ENCODE measurements at places on chromosomes 12 and 14.

DNA sequence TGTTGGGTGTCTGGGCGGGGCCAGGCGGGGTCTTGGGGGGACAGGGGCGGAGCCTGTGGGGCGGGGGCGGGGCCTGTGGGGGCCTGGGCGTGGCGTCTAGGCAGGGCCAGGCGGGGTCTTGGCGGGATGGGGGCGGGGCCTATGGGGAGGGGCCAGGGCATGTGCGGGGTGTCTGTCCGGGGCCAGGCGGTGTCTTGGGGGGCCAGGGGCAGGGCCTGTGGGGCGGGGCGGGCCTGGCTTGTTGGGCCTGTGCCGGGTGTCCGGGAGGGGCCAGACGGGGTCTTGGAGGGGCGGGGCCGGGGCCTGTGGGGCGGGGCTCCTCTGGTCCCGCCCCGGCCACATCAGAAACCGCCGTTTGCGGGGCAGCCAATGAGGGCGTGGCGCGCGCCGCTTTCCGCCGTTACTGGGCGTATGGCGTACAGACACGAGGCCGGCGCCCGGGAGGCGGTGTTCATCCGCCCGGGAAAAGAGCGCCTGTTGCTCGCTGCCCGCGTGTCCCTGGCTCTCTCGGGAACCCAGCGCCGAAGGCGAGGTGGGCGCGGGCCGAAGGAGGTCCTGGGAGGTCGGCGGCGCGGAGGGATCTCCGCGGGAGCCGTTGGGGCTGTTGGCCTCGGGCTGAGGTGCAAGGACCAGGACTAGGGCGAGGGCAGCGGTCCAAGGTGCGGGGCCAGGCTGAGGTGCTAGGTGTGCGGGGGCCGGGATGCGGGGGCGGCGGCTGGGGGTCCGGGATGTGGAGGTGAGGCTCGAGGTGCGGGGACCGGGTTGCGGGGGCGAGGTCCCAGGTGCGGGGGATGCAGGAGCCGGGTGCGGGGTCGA lies at the start of gene PIWIL1:
Gene PIWIL1 (plus strand): TSS at position 400 of the 816 bp plus-strand sequence. CDS start 4,705 bp downstream, outside the sequence.
- DNase-seq: no peak

GRCh38 chr14:67666750-67667449 lies 7.5 kb downstream of the VTI1B start:
- no peak for DNase-seq

- no peak for DNase-seq
Measured at GRCh38 chr12:104698871-104699270, 242.1 kb downstream of the CHST11 start.

DNA sequence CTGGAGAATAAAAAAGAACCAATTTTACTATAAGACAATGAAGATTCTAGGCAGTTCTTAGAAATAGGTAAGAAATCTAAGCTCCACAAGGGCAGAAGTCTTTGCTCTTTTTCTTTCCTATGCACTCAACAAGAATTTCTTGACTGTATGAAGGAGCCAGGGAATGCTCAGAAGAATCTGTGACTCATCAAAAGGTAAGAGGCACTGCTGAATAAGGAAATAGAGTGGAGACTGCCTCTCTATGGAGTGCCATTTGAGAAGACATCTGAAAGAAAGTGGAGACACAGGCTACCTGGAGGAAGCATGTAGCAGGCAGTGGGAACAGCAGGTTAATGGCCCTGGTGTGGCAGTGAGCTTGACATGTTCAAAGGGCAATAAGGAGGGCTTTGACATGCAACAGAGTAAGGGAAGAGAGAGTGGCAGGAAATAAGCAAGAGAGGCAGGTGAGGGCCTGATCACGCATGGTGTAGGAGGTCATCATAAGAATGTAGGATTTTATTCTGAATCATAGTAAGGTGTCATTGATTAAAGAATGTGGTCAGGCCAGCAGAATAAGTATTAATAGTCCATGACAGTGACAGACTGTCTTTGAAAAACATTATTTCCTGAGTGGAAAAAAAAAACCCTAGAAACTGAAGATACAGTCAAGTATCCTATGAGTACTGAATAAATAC lies 446.7 kb upstream of the GARIN6 start:
- DNase-seq: no peak

- DNase-seq: no peak
Measured at GRCh38 chr12:42270596-42270995, 32.5 kb upstream of the YAF2 start.

DNA sequence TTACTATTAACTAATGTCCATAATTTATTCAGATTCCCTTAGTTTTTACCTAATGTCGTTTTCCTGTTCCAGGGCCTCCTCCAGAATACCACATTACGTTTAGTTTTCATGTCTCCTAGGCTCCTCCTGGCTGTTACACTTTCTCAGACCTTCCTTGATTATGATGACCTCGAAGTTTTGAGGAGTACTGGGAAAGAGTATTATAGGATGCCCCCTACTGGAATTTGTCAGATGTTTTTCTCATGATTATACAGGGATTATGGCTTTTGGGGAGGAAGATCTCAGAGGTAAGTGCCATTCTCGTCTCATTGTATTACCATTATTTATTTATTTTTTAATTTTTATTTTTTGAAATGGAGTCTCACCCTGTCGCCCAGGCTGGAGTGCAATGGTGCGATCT lies 17.7 kb upstream of the C1S start:
- no peak for DNase-seq

- DNase-seq: no peak
Measured at GRCh38 chr14:66315548-66315947, 170.6 kb upstream of the CCDC196 start.

DNA sequence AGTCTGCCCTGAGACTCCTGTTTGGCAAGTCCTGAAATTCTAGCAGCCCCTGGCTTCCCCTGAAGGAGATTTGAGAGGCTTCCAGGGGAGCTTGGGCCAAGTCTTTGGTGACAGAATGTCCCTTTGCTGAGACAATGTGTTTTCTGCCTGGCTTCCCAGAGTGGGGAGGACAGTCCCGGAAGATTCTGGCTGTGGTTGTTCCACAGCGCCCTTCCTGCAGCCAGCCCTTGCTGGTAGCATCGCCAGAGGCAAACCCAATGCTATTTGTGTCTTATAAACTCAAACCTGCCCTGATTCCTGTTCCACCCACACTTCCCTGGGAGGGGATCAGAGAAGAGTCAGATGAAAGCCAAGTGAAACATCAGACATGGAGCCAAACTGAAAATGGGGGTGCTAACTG lies 56.4 kb upstream of the OAS1 start:
- DNase-seq: no peak

DNA sequence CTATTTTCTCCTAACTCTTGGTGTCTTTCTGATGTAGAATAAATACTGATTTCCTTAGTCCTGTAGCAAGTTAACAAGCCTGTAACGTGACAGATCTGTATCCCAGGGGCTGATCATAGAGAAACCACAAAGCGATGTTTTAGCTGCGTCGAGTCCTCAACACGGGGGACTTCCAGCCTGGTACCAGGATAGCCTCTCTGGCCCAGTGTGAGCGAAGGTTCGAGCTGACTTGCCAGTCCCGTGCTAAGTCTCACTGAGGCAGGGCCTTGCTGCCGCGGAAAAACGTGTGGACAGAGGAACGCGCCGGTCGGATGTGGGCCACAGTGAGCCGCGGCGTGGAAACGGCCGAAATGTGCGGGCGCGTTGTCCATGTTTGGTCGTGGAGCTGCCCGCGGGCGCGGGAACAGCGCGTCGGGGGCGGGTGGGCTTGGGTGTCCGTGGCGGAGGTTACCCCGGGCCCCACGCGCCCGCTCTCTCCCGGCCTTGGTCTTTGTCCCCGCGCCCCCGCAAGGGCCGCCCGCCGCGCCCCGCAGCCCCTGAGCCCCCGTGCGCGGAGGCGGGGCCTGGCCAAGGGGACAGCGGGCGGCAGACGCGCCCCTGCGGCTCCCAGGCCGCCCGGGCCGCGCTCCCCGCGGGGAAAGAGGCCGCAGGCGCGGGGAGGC lies 531 bp upstream of the EML1 start:
- DNase-seq: no peak

Data from stimulated activated CD8-positive, alpha-beta memory T cell treated with anti-CD3 and anti-CD28 coated beads, Interleukin-7, amount 100 ng/mL, for 1 hour (primary cell).